Stimulated activated CD4-positive, alpha-beta T cell treated with anti-CD3 and anti-CD28 coated beads, Interleukin-15, amount 100 ng/mL, for 48 hours (primary cell): ENCODE measurements at places on chromosomes 16 and 17.
A peak's percentile ranks its signal among the peaks of the same experiment; 100 is the strongest.

GRCh38 chr16:87570572-87570937, 31.8 kb upstream of the JPH3 start:
- DNase-seq: no peak

GRCh38 chr16:81445143-81445961, 744 bp downstream of the CMIP start:
- no peak for DNase-seq

- DNase-seq: no peak
These were observed 15.9 kb upstream of the DOK4 start for GRCh38 chr16:57502048-57502775.

GRCh38 chr16:69501956-69502745, 63.6 kb upstream of the NFAT5 start:
- no peak for DNase-seq

GRCh38 chr16:56370185-56370874, 55.0 kb downstream of the AMFR start:
- no peak for DNase-seq

- DNase-seq: no peak
These were observed 7.3 kb downstream of the THRA start for GRCh38 chr17:40069751-40070708.

GRCh38 chr16:65808790-65809189, 557.7 kb upstream of the CDH5 start:
- no peak for DNase-seq

- no peak for DNase-seq
These were observed 122.2 kb upstream of the ERCC4 start for GRCh38 chr16:13797718-13798117.

DNA sequence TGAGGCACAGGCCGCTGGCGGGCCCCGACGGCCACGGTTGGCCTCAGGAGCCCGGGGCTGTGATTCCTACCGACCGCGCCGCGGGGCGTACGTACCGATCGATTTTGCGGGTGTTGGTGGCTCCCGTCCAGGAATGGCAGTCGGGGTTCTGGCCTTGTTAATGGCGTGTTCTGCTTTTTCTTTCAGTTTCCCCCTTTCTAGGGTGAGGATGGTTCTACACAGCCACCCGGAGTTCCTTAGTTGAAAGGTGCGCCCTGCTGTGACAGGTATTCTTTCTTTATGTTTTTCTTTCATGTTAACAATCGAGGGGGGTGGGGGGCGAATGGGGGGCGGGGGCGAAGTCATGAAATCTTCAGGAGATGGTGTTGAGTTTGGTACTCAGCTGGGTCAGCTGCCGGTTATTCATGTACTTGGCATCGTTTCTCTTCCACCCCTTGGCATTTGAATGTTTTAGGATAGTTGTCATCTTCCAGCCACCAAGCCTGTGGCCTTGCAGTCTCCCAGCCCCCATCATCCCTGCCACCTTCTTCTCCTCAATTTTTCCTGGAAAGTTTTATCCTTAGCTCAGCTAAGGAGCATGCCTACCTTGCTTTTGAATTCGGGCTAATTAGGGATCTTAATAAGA, 802 bp downstream of the CYLD start:
- peak; percentile 36 for DNase-seq

- no peak for DNase-seq
These were observed 623 bp downstream of the CACNA1G start for GRCh38 chr17:50560931-50561745.

- DNase-seq: no peak
These were observed 167.7 kb downstream of the IRX3 start for GRCh38 chr16:54118846-54119245.

DNA sequence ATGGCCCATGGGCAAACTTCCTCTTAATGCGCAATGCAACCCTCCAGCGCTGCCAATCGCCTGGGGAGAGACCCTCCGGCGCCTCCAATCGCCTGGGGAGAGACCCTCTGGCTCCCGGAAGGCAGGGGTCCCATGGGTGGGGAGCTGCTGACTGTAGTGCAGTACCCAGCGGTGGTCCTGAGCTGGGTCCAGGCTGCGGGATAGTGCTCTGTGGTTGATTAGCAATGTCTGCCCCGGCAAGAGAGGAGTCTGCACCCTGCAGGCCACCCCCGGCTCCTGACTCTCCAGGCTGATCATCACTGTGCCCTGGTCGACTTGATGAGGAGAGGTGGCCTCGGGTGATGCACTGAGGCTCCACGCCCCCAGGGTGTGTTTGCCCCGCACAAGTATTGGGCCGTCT, 44.6 kb upstream of the ZNF469 start:
- DNase-seq: no peak

GRCh38 chr16:35215287-35215686, 1755.9 kb downstream of the TP53TG3F start:
- no peak for DNase-seq

- peak; percentile 65 for DNase-seq
These were observed 5.4 kb downstream of the BANP start for GRCh38 chr16:87956365-87957231.

DNA sequence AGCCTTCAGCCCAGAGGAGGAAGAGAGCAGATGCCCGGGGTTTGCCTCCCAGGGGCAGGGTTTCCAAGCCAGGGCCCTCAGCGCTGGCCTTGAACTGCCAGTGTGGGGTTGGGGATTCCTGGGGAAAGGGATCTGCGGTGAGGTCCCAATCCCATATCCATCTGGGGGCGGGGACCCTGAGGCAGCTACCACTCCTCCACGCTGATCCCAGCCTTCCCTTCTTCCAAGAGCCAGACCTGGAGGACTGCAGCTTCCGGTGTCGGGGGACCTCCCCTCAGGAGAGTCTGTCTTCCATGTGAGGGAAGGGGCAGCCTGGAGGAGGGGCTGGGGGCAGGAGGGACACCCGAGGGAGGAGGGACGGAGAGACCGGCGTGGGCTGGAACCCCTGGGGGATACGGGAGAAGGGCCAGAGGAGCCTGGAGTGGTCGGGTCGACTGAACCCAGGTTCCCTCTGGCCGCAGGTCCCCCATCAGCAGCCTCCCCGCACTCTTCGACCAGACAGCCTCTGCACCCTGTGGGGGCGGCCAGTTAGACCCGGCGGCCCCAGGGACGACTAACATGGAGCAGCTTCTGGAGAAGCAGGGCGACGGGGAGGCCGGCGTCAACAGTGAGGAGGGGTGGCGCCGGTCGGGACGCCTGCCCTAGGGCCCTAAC, 10.7 kb upstream of the CISD3 start:
- DNase-seq: no peak

DNA sequence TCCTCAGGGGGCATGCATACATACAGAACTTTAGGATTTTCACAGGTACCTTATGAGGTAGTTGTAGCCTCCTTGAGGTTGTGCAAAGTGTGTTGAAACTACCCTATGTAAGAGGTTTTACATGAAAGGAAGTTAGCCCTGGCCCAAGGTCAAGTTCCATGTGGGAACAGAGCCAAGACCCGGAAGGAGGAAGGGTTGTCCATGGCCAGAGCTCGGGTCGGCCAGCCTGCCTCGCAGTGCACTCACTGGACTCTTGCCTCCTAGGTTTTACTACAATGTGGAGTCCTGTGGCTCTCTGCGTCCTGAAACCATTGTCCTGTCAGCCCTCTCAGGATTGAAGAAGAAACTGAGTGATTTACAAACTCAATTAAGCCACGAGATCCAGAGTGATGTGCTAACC, 8.2 kb downstream of the POLR2C start:
- no peak for DNase-seq

DNA sequence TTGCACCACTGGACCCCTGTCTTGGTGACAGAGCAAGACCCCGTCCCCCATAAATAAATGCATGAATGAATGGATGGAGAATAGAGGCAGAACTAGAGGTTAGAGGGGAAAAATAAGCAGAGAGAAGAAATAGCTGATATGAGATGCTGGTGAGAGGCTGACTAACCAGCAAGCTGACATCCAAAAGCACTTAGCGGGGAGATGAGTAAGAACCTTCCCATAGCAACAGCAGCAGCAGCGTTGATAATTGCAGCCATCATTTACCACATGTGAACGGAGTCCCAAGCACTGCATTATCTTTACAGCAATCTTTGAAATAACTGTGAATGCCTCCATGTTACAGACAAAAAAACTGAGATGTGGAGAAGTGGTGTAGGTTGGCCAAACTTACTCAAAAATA, 777.3 kb upstream of the EEF2KMT start:
- DNase-seq: no peak

GRCh38 chr17:74777901-74778515, 1.9 kb upstream of the NAT9 start:
- DNase-seq: no peak

DNA sequence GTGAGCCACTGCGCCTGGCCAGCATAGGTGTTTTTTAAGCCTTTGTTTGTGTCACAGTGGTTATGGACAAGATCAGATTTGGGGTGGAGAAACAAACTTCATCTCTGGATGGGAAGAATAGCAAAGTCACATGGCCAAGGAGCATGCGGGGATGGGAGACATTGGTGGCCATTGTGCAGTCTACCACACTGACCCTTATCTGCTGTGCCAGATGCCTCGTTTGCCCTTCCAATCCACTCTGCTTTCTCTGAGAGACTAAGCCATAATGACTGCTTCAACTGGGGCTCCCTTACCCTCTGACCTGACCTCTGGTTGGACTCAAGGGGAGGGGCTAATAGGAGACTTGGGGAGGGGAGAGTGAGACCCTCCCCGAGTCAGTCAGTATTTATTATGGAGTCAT, 166.8 kb downstream of the PRKCB start:
- no peak for DNase-seq

DNA sequence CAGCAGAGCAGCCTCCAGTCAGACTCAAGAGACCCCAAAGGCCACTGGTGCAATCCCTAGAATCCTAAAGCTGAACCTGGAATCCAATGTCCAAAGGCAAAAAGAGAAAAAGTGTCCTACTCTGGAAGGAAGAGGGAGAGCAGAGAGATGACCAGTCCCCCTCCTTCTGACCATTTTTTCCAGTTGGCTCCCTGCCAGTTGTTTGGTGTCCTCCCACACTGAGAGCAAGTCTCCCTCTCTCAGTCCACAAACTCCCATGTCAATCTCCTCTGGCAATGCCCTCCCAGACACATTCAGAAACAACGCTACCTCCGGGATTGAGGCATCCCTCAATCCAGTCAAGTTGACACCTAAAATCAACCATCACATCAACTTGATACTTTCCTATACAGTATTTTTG, 4.3 kb upstream of the CLEC19A start:
- DNase-seq: no peak

GRCh38 chr16:85613604-85614337, 649 bp downstream of the GSE1 start:
- no peak for DNase-seq

DNA sequence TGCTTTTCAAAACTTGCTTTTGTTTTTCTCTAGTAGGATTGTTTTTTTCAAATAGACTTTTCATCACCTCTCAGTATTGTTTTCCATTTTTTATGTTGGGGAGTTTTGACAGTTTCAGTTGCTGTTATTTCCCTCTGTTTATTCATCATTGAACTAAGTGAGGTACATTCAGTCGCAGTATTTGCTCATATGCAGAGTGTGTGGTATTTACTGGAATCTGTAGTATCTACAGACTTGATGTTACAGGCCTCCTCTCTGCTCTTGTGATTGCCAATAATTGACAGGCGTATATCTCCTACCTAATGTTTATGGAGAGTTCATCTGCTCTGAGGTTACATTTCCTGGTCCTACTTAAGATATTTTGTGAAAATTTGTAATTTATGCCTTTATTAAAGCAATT, 49.6 kb downstream of the COX10 start:
- no peak for DNase-seq

- no peak for DNase-seq
These were observed 23.8 kb downstream of the COTL1 start for GRCh38 chr16:84593825-84594724.

GRCh38 chr16:75318737-75319136, 67.3 kb upstream of the BCAR1 start:
- no peak for DNase-seq
